ENCODE measurements at places on chromosomes 1 and 21. TPM values are rescaled to one million over a fixed set of nuclear protein-coding genes. Genes with fewer than 3 reads are reported as not detected.

The PSMA5 gene
- 41.0 TPM for total RNA-seq

The PTAFR gene
- under 0.01 TPM for total RNA-seq

The PDC gene
- not detected for total RNA-seq

The PEAR1 gene
- 2.6 TPM for total RNA-seq

The TTF2 gene
- 13.2 TPM for total RNA-seq

The AMPD1 gene
- not detected for total RNA-seq

The LORICRIN gene
- total RNA-seq = not detected

The RNU1-2 gene
- total RNA-seq = 3,997 TPM

The USH2A gene
- total RNA-seq = under 0.01 TPM

DNA sequence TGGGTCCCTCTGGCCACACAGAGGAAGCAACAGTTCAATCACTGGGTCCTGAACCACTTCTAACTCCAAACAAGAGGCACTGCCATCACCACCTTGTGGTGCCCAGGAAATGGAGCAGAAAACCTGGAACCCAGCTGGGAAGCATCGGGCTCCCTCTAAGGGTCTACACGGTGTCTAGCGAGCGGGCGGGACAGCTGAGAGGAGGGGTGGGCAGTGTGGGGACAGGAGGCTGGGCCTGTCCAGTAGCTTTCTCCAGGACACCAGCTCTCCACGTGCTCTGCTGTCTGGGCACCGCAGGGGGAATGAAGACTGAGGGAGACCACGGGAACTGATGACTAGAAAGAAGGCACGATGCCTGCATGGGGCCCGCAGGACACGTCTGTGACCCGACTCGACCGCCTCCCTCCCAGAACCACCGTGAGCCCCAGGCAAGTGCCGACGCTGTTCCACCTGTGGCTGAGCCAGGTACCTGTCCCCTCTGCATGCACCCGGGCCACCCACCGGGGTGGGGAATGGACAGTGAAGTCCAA, 5.4 kb upstream of the PRDM15 start:
- no peak overlapping the region for H3K27ac ChIP-seq
- H3K36me3 ChIP-seq = no peaks in the 10 kb centered on the region
- H3K4me1 ChIP-seq = no peaks in the 10 kb centered on the region
- H3K27me3 ChIP-seq = no peaks in the 10 kb centered on the region

DNA sequence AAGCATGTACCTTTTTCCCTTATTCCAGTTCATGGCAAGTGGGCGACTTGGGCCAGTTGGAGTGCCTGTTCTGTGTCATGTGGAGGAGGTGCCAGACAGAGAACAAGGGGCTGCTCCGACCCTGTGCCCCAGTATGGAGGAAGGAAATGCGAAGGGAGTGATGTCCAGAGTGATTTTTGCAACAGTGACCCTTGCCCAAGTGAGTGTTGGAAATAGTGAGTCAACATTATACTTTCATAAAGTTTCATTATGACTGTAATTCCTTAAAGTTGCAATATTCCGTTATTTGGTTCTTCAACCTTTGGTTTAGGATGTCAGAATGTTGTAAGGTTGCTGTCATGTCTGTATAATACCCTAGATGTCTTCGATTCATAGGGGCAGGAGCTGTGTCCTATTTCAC, 230.5 kb downstream of the TPR start:
- no peak overlapping the region for H3K27ac ChIP-seq
- peak; percentile 30 for DNase-seq
- peaks cover under 1% of the 10 kb centered on the region for H3K4me1 ChIP-seq

GRCh38 chr1:179262183-179262582, 31.4 kb upstream of the SOAT1 start:
- no peaks in the 10 kb centered on the region for H3K4me1 ChIP-seq
- no peak overlapping the region for H3K27ac ChIP-seq
- no peak overlapping the region for H3K4me3 ChIP-seq
- H3K36me3 ChIP-seq = no peaks in the 10 kb centered on the region
- H3K27me3 ChIP-seq = no peaks in the 10 kb centered on the region
- DNase-seq = no peak

GRCh38 chr1:7585216-7585907, 185.7 kb upstream of the VAMP3 start:
- no peaks in the 10 kb centered on the region for H3K36me3 ChIP-seq
- DNase-seq = no peak
- no peak overlapping the region for H3K4me3 ChIP-seq
- H3K27ac ChIP-seq = no peak overlapping the region
- no peaks in the 10 kb centered on the region for H3K27me3 ChIP-seq

- no peaks in the 10 kb centered on the region for H3K36me3 ChIP-seq
- no peak overlapping the region for H3K4me3 ChIP-seq
- DNase-seq = no peak
- H3K27me3 ChIP-seq = no peaks in the 10 kb centered on the region
- H3K27ac ChIP-seq = no peak overlapping the region
- H3K4me1 ChIP-seq = no peaks in the 10 kb centered on the region
Measured at GRCh38 chr1:116230712-116231111, 119.5 kb downstream of the MAB21L3 start.

- H3K27me3 ChIP-seq = peaks cover 13% of the 10 kb centered on the region
- H3K36me3 ChIP-seq = no peaks in the 10 kb centered on the region
- no peak overlapping the region for H3K27ac ChIP-seq
- peak; percentile 66 for DNase-seq
Measured at GRCh38 chr1:112808861-112809684, 93.9 kb upstream of the PPM1J start.

GRCh38 chr1:205375835-205376545, 19.3 kb upstream of the KLHDC8A start:
- H3K27ac ChIP-seq = no peak overlapping the region
- no peaks in the 10 kb centered on the region for H3K36me3 ChIP-seq
- peak; percentile 66 for DNase-seq
- H3K4me1 ChIP-seq = peaks cover 8% of the 10 kb centered on the region

DNA sequence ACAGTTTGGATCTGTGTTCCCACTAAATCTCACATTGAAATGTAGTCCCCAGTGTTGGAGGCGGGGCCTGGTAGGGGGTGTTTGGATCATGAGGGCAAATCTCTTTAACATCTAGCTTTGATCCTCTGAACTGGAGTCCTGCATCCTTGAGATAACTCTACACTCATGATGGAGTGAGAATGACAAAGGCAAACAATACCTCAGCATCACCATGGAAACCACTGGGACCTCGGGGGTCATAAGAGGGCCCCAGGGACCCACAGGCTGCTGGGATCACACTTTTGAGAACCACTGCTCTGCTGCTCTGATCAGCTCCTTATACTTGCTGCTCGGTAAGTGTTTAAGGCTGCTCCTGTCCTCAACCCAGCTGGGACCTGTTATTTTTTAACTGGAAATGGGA, 13.4 kb upstream of the OBSCN start:
- no peak for DNase-seq
- H3K27ac ChIP-seq = no peak overlapping the region
- no peaks in the 10 kb centered on the region for H3K36me3 ChIP-seq
- no peaks in the 10 kb centered on the region for H3K4me1 ChIP-seq
- no peak overlapping the region for H3K4me3 ChIP-seq
- H3K27me3 ChIP-seq = no peaks in the 10 kb centered on the region

DNA sequence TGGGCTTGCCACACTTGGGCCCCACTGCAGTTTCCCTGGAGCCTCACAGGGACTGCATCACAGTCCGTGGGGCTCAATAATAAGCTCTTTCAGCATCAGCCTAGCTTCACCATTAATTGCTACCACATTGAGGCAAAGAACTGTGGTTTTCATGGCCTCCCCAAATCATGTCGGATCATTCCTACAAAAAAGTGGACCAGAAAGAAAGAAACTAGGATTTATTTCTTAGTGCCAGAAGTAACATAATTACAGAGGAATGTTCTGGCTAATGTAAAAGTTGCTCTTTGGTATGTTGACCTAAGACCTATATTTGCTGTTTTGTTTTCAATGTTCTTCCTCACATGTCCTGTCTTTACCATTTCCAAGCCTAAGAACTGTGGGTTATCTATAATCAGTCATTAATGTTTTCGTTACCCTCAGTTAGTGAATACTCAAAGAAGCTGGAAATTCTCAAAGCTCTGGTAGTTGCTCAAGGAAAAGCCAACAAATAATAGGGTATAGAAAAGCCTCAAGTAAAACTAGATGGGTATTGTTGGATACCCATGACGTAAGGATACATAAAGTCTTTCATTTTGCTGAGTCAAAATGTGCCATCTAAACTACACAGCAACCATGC, 173.9 kb downstream of the LTN1 start:
- no peak for DNase-seq
- no peaks in the 10 kb centered on the region for H3K36me3 ChIP-seq
- no peak overlapping the region for H3K4me3 ChIP-seq
- no peaks in the 10 kb centered on the region for H3K27me3 ChIP-seq

GRCh38 chr1:243917177-243917862, 67.3 kb upstream of the AKT3 start:
- peak overlapping the region; percentile 85 for H3K27ac ChIP-seq
- peak; percentile 89 for DNase-seq
- H3K27me3 ChIP-seq = no peaks in the 10 kb centered on the region
- H3K4me1 ChIP-seq = peaks cover 10% of the 10 kb centered on the region
- peak overlapping the region; percentile 73 for H3K4me3 ChIP-seq

DNA sequence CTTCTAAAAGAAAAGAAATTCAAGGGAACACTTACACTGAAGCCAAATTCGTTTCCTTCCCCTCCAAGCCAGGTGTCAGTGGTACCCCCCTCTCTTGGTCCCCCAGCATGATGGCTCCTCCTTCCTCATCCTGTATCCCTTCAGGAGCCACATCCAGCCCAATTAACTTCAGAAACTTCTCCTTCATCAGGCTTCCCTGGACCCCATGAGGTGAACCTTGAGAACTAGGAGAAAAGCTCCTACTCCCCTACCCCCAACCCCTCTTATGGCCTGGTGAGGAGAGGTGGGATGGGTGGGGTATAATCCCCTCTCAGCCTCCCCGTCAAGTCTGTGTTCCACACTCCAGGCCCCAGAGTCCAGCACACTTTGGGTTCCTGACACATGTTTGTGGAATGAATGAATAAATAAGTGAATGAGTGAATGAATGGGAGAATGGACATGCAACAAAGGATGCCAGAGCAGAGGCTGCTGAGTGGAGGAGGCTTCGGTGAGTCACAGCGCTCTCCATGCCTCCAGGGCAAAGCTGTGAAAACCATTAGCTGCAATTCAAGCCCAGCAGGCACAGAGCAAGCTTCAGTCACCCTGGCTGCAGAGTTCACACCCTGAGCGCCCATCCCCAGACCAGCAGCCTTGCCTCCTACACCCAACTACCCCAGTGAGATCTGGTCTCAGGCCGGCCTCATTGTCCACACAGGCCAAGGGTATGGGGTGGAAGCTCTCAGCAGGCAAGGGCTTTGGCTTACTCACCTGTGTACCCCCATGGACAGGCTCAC, 43.8 kb downstream of the BATF3 start:
- H3K27ac ChIP-seq = no peak overlapping the region
- H3K4me1 ChIP-seq = peaks cover 7% of the 10 kb centered on the region
- peak; percentile 45 for DNase-seq
- no peak overlapping the region for H3K4me3 ChIP-seq

DNA sequence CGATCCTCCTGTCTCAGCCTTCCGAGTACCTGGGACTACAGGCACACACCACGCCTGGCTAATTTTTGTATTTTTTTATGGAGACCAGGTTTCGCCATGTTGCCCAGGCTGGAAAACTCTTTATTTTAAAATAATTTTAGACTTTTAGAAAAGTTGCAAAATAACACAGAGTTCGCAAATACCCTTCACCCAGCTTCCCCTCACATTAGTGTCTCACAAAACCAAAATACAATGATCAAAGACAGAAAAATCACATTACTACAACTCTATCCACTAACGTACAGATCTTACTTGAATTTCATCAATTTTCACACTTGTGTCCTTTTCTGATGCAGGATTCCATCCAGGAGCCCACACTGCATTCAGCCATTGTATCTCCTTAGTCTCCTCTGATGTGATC, 58.8 kb upstream of the ERRFI1 start:
- H3K36me3 ChIP-seq = no peaks in the 10 kb centered on the region
- peaks cover 20% of the 10 kb centered on the region for H3K4me1 ChIP-seq
- no peaks in the 10 kb centered on the region for H3K27me3 ChIP-seq
- DNase-seq = no peak

Data from fibroblast of lung (primary cell).